ENCODE measurements at places on chromosomes 7 and 10. TPM values are rescaled to one million over a fixed set of nuclear protein-coding genes. Genes with fewer than 3 reads are reported as not detected.

The RSPH10B gene
- not detected for total RNA-seq

The STEAP1B gene
- total RNA-seq = 2.6 TPM

The TRPV6 gene
- not detected for total RNA-seq

The ERVW-1 gene
- not detected for total RNA-seq

The STEAP2 gene
- 29.9 TPM for total RNA-seq

The FAM25A gene
- not detected for total RNA-seq

GRCh38 chr7:69953136-69954067, 355.1 kb downstream of the AUTS2 start:
- no peak for DNase-seq

DNA sequence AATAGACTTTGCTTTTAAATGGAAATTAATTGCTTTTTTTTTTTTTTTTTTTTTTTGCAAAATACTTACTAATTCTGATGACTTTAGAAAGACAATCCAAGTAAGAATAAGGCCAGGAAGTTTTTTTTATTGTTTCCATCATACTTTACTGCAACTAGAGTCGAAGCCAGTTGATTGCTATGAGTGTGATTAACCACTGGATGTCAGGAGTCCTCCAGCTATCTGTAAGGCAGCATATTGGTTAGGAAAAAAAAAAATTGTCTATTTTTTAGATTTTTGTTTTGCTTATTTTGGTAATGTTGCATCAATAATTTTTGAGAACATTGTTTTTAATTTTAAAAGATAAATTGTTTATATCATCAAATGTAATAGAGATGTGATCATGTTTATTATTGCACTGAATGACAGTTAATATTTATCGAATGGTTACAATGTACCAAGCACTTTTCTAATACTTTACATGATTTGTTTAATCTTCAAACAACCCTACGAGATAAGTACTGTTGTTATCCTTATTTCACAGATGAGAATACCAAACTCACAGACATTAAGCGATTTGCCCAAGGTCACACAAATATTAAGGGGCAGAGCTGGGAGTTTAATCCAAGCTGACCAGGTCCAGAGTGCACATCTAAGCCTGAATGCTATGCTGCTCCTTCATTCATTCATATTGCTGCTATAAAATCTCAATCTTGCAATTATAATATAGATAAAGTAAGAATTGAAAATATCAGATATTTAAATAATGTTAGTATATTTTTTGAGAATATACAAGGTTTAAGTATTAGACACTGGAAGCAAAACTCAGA, 19.9 kb upstream of the LMOD2 start:
- no peak for DNase-seq

GRCh38 chr10:24533981-24534380, 189.7 kb downstream of the ARHGAP21 start:
- no peak for DNase-seq

- DNase-seq = peak; percentile 72
Observed at GRCh38 chr10:43237631-43238446, 29.0 kb downstream of the RASGEF1A start.

GRCh38 chr7:125279961-125280360, 350.3 kb upstream of the POT1 start:
- no peak for DNase-seq

DNA sequence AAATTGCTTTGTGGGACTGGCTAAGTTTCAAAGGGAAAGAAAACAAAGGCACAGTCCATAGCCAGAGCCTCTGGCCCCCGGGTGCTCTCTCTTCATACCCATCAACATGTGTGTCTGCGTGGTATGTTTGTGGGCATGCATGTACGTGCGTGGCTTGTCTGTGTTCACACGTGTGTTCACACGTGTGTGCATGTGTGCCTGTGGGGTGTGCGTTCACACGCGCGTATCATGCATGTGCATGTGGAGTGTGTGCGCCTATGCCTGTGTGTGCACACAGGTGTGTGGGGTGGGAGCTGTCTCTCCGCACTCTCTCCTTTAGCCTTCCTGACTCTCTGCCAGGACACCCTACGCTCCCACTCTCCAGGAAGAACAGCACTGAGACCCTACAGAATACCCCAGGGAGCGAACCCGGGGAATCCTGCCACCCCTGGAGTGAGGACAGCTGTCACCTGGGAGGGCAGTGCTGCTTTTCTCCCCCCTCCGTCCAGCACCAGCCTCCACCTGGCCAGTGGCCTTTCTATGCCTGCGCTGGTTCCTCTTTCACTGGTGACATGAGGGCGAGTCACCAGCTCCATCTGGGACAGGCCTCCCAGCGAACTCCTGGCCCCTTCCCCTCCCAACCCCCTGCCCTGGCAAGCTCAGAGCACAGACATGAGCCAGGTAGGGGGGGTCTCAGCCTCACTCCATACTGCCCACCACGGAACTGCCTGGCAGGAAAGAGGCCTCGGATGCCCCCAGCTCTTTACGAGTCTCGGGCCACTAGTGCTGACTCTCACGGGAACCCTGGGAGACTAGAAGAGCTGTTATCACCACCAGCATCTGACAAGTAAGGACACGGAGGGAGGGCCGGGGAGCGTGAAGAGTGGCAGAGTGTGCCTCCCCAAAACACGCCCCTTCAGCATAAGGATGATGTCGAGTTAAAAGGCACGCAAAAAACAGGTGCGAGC, 16.5 kb downstream of the WDR86 start:
- DNase-seq = no peak

DNA sequence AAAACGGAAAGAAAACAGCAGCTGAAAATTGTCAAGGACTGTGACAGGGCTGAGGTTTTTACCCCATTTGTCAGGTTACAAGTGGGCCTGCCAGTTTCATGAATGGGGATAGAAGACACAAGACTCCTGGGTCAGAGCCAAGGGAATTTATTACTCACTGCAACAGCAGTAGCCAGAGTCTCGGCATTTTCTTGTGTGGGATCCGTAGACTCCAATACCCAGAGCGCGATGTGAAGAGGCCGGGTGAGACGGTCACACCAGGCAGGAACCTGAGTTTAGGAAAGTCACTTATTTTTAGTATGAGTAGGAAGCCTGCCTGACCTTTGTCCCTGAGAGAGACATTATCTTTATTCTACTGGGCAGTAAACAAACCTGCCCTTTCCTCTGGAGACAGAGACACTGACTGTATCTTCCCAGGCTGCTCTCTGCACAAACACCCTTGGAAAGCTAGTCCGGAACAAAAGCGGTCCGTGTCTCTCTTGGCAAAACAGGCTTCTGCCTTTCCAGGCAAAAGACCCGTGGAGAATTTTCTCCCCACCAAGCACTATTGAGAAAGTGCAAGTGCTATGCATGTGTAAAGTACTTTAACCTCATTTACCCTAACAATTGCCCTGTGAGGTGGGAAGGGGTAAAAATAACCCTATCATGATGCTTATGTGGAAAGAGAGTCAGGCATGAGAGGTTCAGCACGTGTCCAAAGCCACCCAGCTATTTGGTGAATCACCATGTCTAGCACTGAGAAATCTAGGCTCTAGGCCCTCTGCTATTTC, 58.4 kb downstream of the JCAD start:
- no peak for DNase-seq

DNA sequence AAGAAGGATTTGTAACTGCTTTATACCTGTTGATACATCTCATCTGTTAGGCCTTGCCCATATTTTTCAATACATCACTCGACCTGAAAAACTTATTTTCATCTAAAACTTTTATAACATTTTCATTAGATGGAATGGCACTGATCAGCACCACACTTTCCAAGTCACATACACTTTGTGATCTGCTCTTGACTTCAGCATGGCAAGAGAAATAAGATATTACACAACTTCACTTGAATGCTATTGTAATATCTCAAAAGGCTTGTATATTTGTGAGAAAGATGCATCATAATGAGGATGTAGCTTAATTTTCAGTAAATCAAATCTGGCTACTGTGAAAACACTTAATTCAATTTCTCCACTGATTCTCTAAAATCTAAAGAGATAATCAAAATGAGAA, 126.2 kb downstream of the MICU1 start:
- no peak for DNase-seq

- no peak for DNase-seq
Observed at GRCh38 chr7:151503902-151504714, 15.6 kb downstream of the RHEB start.

- no peak for DNase-seq
Observed at GRCh38 chr7:80294346-80294745, 159.7 kb downstream of the GNAI1 start.

DNA sequence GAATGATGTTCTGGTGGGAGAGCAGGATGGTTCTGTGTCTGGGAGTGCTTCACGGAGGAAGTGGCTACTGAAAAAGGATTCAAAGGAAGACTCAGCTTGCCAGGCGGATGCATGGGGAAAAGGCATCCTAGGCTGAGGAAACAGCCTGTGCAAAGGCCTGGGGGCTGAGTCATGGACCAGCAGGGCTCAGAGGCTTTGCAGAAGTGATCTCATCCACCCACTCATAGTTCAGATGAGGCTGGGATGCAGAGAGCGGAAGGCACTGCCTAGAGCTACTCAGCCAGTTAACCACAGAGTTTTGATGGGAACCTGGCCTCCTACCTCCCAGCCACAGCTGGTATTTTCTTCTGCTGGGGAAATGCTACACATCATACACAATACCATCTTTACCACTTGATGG, 15.8 kb upstream of the ADAMTS14 start:
- DNase-seq = peak; percentile 74

GRCh38 chr10:91589658-91590035, 43.2 kb downstream of the PPP1R3C start:
- no peak for DNase-seq

- peak; percentile 86 for DNase-seq
Observed at GRCh38 chr10:129521161-129522025, 54.4 kb downstream of the MGMT start.

DNA sequence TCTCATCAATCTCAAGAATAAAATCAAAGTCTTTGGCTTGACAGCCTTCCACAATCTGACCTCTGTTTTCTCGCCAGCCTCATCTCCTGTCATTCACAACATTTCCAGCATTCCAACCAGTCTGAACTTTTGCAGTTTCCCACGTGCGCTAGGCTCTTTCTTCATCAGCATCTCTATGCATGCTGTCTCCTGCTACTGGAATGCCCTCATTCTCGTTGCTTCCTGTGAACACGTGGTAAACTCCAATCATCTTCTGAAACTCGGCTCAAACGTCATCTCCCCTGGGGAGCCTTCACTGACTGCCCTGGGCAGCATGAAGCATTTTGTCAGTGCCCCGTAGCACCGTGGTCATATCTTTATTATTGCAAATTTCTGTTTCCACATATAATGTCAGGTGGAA, 12.2 kb upstream of the RSBN1L start:
- DNase-seq = no peak

DNA sequence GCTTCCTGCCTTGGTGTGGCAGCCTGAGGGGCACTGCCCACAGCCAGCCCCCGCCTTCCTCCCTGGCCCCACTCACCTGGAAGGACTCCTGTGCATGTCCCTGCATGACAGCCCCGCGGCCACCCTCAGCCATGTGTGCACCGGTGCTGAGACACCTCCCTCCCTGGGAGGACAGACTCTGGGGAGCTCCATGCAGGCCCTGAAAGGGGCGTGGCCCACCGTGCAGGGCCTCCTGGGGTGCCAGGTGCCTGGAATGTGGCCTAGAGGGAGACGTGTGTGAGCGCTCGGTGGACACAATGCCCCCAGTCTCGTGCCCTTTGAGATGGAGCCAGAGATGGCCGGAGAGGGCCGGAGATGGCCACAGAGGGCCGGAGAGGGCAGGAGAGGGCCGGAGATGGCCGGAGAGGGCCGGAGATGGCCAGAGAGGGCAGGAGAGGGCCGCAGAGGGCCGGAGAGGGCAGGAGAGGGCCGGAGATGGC, 59.1 kb upstream of the PPP2R2D start:
- DNase-seq = no peak

DNA sequence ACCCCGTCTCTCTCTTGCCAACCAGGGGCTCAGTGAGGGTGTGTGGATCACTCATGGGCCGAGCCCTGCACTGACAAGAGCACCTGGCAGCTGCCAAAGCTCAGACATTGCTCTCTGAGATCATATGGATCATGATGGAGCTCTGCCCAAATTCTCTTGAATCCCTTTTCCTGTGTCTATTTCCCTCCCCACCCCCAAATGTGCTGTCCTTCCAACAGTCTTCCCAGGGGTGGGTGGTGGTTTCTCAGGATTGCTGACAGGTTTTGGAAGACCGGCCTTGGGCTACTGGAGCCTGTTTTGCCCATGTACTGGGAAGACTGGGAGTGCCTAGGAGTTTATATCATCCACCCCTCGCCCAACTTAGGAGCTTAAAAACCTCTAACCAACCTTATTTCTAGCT, 10.5 kb downstream of the ARHGAP22 start:
- no peak for DNase-seq

DNA sequence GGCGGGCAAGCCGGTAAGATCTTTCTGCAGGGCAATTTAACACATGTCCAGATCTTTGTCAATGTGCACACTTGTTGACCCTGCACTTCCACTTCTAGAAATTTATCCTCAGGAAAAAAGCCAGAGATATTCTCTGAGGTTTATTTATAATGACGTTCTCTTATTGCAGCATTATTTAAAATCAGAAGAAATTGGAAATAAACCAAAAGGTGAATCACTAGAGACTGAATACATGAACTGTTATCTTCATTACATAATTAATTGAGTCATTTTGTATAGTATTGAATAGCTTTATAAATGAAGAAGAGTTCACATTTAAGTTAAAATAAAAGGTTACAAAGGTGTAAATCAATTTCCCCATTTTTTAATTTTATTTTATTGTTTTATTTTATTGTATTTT, 16.3 kb upstream of the SAR1A start:
- DNase-seq = no peak
